ENCODE measurements at places on chromosomes 6 and 20.
A peak's percentile ranks its signal among the peaks of the same experiment; 100 is the strongest.

DNA sequence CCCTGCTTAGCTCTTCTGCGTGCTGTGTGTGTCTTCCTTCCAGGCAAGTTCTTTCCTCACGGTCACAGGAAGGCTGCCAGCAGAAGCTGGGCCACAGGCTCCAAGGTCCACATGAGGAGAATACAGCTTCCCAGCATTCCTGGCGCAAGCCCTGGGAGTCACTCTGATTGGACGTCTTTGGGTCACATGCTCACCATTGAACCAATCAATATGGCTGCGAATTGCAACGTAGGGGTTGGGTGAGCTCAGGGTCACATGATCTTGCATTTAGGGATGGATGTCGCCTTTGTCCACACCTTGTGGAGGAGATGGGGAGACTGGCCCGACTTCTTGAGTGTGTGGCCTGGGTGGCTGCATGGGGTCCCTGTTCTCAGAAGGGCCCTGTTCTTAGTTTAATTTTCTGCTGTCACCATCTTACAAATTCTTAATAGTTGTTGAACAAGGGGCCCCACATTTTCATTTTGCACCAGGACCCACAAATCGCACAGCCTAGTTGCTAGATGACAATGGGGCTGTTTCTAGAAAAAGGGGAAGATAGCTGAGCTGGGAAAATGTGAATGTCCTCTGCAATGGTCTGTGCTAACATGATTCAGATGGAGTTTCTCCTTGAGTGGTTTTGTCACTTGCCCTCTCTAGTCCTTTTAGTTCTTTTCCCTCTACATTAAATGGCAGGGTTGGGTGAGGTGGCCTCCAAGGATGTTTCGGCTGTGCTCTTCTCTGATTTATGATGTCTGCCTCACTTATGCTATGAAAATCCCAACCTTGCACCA, 149.6 kb downstream of the CDH26 start:
- DNase-seq = no peak

GRCh38 chr6:67393356-67393755, 1241.7 kb upstream of the ADGRB3 start:
- no peak for DNase-seq

DNA sequence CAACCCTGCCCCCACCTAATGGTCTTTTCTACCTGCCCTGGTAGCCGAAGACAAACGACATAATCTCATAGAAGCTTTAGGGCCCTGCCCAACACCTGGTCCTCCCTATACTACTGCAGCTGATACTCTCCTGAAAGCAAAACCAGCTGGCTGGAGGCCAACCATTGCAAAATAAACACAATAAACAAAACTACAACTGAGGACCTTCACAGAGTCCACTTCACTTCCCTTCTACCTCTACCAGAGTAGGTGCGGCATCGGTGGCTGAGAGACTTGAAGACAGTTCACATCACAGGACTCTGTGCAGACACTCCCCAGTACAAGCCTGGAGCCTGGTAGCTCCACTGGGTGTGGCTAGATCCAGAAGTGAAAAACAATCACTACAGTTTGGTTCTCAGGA, 476.2 kb downstream of the MMUT start:
- DNase-seq = no peak

DNA sequence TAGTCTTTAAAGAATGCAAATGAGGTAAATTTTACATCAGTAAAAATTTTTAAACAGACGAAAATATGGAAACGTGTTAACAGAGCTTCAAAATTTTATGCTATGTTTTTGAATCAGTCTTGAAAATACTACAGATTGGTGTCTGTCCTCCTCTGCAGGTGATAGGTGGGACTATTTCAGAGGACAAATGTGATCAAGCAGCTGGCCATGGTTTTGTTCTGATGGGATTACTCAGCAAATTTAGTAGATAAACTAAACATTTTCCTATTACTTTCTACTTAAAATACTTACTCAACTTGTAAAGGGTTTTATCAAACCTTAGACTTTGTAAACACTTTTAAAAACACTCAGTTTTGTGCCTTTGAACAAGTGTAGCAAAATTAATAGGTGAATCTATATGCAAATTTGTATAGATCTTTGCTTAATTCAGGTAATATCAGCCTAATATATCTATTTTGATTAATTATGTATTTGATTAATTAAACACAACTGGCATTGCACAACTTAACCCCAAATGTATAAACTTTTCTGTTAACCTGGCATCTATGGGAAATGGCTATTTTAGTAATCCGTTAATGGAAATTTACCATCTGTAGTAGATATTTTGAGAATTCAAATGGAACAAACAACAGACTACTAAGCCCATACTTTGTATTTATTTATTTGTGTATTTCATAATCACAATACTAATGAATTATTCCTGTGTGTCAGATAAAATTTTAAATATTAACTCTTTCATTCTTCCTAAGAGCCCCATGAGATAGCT, 22.5 kb downstream of the ADGRB3 start:
- no peak for DNase-seq

GRCh38 chr20:34363465-34364222, 571 bp downstream of the ITCH start:
- DNase-seq = no peak

GRCh38 chr6:37182736-37183590, 13.0 kb downstream of the PIM1 start:
- no peak for DNase-seq

GRCh38 chr6:68732423-68732822, 97.3 kb downstream of the ADGRB3 start:
- DNase-seq = no peak

- peak; percentile 70 for DNase-seq
These were observed 4.3 kb downstream of the MTCL3 start for GRCh38 chr6:127514773-127515227.

- no peak for DNase-seq
These were observed 52.6 kb downstream of the ECT2L start for GRCh38 chr6:138848461-138848860.

DNA sequence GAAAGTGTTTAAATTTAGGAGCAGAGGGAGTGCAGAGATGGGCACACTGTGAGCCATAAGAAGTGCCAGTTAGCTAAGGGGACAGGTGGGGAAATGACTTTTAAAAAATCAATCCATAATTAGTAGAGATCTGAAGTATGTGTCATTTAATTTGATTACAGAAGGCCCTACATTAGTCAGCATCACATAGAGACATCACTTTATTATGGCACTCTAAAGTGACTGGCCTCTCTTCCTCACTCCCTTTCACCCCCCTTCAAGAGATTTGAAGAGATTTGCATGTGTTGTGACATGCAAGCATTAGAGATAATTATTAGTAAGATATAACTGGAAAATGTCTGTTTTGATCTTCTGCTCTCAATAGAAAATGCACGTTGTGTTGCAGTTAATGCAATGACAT, 86.7 kb downstream of the SLX4IP start:
- no peak for DNase-seq

DNA sequence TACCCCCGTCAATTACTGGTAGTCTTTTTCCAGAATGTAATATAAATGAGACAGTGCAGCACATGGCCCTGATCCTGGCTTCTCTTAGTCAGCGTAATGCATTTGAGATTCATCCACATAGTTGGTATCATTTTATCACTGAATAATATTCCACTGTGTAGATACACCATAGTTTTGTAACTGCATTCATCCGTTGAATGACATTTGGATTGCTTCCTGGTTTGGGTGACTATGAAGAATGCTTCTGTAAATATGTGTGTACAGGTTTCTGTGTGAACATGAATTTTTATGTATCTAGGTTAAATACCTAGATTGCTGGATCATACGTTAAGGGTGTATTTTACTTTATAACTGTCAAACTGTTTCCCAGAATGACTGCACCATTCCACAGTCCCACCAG, 62.6 kb upstream of the STMND1 start:
- DNase-seq = no peak

- no peak for DNase-seq
These were observed 169.0 kb downstream of the SMOC2 start for GRCh38 chr6:168609914-168610490.

GRCh38 chr6:136655239-136656014, 105.2 kb upstream of the MAP7 start:
- DNase-seq = no peak

GRCh38 chr20:50412069-50412468, 98.1 kb upstream of the PTPN1 start:
- peak; percentile 7 for DNase-seq

- DNase-seq = no peak
These were observed 128.5 kb upstream of the SALL4 start for GRCh38 chr20:51930775-51931174.

GRCh38 chr20:62055106-62055861, 10.4 kb downstream of the TAF4 start:
- DNase-seq = no peak

DNA sequence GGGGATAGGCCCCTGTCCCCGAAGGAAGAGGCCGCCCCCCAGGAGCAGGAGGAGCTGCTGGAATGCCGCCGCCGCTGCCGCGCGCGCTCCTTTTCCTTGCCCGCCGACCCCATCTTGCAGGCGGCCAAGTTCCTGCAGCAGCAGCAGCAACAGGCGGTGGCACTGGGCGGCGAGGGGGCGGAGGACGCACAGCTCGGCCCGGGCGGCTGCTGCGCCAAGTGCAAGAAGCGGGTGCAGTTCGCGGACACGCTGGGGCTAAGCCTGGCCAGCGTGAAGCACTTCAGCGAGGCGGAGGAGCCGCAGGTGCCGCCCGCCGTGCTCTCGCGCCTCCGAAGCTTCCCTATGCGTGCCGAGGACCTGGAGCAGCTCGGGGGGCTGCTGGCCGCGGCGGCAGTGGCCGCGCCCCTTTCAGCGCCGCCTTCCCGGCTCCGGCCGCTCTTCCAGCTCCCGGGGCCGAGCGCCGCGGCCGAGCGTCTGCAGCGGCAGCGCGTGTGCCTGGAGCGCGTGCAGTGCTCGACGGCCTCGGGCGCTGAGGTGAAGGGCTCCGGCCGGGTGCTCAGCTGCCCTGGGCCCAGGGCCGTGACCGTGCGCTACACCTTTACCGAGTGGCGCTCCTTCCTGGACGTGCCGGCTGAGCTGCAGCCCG, 630 bp downstream of the PPP1R3G start:
- DNase-seq = no peak

DNA sequence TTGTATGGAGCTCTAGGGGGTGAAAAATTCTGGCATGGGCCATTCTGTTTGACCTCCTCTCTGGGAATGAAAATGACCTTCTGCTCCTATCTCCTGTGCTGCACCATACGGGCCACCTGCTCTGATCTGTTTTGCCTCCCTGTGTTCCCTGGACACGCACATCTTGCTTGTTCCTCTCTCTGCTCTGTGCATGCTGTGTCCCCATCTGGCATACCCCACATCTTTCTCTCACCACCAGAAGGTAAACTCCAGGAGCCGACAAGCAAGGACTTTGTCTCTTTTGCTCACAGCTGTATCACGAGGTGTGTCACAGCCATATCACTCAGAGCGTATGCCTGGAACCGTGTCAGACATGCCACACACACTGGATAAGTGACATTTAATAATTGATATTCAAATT, 208.4 kb upstream of the DTNBP1 start:
- no peak for DNase-seq

GRCh38 chr6:80446454-80447045, 340.1 kb downstream of the BCKDHB start:
- no peak for DNase-seq

DNA sequence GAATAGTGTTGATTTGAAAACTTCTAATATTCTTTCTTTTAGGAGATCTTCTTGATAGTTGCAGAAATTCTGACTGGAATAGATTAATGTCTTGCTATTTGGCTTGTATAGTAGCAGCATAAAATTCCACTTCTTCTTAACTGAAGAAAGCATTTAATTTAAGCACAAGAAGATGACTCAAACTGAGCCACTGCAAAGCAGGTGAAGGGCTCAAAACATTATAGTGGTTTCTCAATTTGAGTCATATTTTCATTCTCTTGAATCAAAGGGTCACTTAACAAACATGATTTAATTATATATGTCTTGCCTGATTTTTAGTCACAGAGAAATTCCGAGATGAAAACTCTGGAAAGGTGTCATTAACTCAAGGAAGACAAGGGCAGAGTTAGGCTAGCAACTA, 239.3 kb downstream of the ZNF217 start:
- no peak for DNase-seq

DNA sequence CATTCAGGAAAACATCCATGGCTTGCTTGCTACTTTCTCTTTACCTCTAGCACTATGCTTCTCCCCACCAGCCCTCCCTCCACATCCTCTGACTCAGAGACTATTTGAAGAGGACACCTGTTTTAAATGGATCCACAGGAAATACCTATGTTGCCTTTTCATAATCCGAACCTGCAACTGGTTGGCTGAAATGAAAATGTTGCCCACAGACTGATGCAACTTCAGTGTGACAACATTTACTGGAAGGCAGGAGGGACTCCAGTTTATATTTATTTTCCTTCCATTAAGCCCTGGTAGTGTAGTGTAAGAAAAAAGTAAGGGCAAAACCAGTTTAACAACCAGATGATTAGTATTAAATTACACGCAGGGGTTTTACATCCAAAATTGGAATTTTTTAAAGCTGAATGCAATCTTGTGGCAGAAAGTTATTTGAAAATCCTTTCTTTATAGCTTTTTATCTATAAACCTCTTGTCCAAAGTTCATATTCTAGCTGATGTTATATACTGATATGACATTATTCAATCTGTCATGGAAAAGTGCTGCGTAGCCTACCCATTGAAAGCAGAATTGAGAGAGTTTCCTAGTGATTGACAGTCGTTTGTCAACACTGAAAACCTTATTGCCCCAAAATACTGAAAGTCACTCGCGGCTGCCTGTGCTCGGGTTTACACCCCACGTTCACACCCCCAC, 881 bp upstream of the AIG1 start:
- DNase-seq = no peak

DNA sequence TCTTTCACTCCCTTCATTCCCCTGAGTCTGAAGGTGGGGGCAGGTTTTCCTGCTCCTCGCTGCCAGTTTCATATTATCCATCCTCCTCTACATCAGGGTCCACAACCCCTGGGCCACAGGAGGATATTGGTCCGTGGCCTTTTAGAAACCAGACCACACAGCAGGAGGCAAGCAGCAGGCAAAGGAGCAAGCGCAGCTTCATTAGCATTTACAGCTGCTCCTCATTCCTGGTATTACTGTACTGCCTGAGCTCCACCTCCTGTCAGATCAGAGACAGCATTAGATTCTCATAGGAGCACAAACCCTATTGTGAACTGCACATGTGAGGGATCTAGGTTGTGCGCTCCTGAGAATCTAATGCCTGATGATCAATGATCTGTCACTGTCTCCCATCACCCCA, 380.3 kb downstream of the ARHGAP18 start:
- no peak for DNase-seq

GRCh38 chr6:105676857-105677256, 274.0 kb upstream of the PREP start:
- DNase-seq = no peak

- no peak for DNase-seq
These were observed 6.2 kb downstream of the BPIFB3 start for GRCh38 chr20:33059741-33060390.

- no peak for DNase-seq
These were observed 10.7 kb downstream of the CLDN20 start for GRCh38 chr6:155274533-155274932.

- no peak for DNase-seq
These were observed 42.1 kb downstream of the PHACTR3 start for GRCh38 chr20:59646487-59646886.

- DNase-seq = no peak
These were observed 16.5 kb downstream of the ACTR5 start for GRCh38 chr20:38764567-38765318.

Measured in Right ventricle myocardium inferior (tissue), 1 donor.